ENCODE measurements at places on chromosomes 13 and 19. TPM values are rescaled to one million over a fixed set of nuclear protein-coding genes. Genes with fewer than 3 reads are reported as not detected.
A peak's percentile ranks its signal among the peaks of the same experiment; 100 is the strongest.

Gene IFNL1
- 0.91 TPM for total RNA-seq

Gene FUT2
- total RNA-seq = not detected

- H3K4me3 ChIP-seq = no peak overlapping the region
- H3K4me1 ChIP-seq = peaks cover 15% of the 10 kb centered on the region
- DNase-seq = no peak
- peak overlapping the region; percentile 55 for H3K27ac ChIP-seq
- no peaks in the 10 kb centered on the region for H3K27me3 ChIP-seq
Measured at GRCh38 chr19:6743714-6744380, 4.4 kb downstream of the TRIP10 start.

- no peak for DNase-seq
- peaks cover 1% of the 10 kb centered on the region for H3K36me3 ChIP-seq
Measured at GRCh38 chr13:49097374-49097773, 121.7 kb downstream of the FNDC3A start.

- no peak overlapping the region for H3K4me3 ChIP-seq
- no peaks in the 10 kb centered on the region for H3K36me3 ChIP-seq
- peaks cover 28% of the 10 kb centered on the region for H3K27me3 ChIP-seq
Measured at GRCh38 chr13:35851881-35852280, 279.3 kb downstream of the DCLK1 start.

GRCh38 chr13:110138010-110138699 lies 168.8 kb downstream of the COL4A1 start:
- peaks cover 9% of the 10 kb centered on the region for H3K4me1 ChIP-seq
- H3K27ac ChIP-seq = peak overlapping the region; percentile 59
- peak overlapping the region; percentile 73 for H3K4me3 ChIP-seq
- DNase-seq = peak; percentile 85
- no peaks in the 10 kb centered on the region for H3K36me3 ChIP-seq

DNA sequence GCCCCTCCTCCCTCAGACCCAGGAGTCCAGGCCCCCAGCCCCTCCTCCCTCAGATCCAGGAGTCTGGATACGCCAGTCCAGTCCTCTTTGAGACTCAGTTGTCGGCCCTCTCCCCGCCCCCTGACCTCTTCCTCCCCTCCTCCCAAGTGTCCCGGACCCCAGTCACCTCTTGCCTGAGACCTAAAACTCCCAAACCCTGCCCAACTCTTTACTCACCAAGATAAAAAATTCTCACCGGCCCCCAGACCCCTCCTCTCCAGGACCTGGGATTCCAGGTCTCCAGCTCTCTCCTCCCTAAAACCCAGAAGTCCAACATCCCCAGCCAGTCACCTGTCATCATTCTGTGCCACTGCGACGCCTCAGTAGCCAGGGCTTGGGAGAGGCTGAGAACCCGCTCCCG lies 1.4 kb upstream of the HSD17B14 start:
- H3K36me3 ChIP-seq = no peaks in the 10 kb centered on the region
- peaks cover 2% of the 10 kb centered on the region for H3K27me3 ChIP-seq
- H3K27ac ChIP-seq = no peak overlapping the region
- peak overlapping the region; percentile 47 for H3K4me3 ChIP-seq
- H3K4me1 ChIP-seq = peaks cover 20% of the 10 kb centered on the region
- DNase-seq = no peak

Data from activated naive CD4-positive, alpha-beta T cell treated with anti-CD3 and anti-CD28 coated beads for 36 hours (primary cell).